ENCODE measurements at places on chromosomes 7 and 10.

- no peak for DNase-seq
These were observed 157.2 kb upstream of the INSYN2A start for GRCh38 chr10:127353544-127353943.

GRCh38 chr7:106125417-106125816 lies 13.3 kb upstream of the SYPL1 start:
- no peak for DNase-seq

DNA sequence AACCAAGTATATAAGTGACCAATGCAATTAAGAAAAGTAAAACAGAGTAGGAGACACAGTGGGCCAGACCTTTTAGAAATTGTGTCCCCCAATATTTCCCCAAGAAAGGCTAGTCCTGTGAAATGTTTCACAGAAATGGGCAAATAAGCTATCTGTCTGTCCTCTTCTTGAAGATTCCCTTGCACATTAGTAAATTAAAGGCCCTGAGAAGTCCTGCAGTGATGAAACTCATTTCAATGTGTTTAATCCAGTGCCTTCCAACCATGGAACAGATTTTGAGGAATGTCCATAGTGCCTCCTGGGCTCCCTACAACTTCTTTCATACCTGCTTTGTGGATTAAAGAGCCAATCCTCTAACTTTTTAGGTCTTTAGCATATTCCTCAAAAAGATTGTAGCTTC lies 11.2 kb upstream of the EEPD1 start:
- DNase-seq: no peak

- no peak for DNase-seq
These were observed 236.1 kb upstream of the FERD3L start for GRCh38 chr7:19381321-19381720.

- no peak for DNase-seq
These were observed 25.8 kb downstream of the TES start for GRCh38 chr7:116236020-116236630.

DNA sequence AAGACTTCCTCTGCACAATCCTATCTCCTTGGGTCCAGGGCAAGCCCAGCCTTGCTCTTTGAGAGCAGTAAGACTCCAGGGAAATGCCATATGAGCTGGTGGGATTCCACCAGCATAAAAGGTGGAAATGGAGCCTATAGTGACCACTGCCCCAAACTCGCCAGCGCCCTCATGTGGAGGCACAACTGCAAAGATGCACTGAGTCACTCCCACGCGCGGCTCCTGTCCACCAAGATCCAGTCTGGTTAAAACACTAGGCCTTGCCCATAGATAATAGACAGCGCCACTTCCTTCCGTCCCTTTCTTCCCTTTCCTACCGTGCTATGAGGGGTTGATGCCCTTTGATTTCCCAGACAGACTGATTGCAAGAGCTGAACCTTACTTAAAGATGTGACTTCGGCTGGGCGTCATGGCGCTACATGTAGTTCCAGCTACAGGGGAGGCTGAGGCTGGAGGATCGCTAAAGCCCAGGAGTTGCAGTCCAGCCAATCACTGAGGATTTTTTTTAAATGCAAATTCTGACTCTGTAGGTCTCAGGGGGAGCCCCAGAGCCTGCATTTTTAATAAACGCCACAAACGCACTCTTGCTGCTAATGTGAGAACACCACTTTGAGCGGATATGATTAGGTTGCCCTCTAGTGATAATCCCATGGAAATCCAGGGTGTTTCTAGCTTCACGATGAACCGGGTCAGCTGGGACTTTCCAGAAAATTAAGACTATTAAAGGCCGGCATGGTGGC lies 136.5 kb downstream of the EPC1 start:
- DNase-seq: peak; percentile 44

DNA sequence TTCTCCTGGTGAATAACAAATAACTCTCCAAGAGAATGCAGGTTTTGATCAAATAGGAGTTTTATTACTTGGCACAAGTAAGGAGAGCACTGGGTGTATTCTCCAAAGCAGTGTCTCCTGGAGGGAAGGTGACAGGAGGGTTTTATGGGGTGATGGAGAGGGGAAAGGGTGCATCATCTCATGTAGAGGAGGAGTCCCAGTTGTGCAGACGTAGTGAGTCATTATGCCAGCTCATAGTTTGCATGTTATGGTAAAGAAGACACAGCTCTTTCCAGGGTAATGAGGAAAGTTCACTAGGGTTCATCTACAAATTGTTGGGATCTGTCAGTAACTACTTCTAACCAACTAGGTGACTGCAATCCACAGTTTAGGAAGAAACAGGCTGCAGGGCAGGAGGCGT lies 347.9 kb upstream of the MEOX2 start:
- DNase-seq: peak; percentile 70

DNA sequence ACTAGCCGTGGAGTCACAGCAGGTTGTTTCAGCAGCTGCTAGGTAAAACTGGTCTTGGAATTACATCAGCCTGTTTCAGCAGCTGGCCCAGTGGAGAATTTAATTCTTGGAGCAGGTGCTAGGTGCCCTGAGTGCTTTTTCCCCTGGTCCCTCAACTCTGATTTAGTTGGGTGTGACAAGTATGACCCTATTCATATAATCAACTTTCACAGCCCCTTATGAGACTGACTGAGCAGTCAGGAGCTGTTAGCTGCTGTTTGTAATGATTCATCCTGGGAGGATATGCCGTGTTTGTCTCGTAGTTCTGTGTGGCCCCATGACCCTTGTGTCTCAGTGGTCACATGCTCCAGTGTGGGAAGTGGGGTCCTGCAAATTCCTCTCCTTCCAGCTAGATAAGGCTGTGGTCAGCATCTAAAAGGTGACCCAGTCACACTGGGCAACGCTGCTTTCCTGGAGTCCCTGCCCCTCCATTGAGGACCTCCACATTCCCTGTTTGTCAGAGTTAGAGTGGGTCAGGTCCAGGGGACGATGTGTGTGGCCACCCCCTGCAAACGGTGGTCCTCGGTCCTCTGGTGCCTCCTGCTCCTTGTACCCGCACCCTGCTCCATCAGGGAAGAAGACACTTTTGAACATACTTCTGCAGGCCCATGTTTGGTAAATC lies 28.3 kb downstream of the TBATA start:
- peak; percentile 22 for DNase-seq

- no peak for DNase-seq
These were observed 28.3 kb downstream of the C10orf120 start for GRCh38 chr10:122671355-122671754.

Measured in bronchial epithelial cell (primary cell).